ENCODE measurements at places on chromosomes 3 and 15.

GRCh38 chr15:68795298-68795848, 25.3 kb downstream of the ANP32A start:
- peak; percentile 55 for DNase-seq

DNA sequence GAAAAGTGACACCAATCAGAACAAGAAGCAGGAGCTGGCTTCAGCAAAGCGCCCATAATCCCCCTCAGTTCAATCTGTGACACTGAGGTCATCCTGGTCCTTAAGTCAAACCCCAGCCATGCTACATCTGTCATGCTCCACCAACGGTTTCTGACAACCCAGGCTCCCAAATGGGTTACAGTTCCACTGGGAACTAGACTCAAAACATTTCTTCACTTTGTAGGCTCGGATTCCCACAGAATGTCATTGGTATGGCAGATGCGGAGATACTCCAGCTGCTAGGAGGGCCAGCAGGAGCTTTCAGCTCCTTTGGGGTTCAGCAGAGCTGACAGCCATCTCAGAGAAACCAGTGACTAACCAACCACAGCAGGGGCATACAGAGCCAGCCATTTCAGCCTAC, 48.9 kb downstream of the SUMF1 start:
- DNase-seq, result no peak

- no peak for DNase-seq
These were observed 134.2 kb upstream of the LIPC start for GRCh38 chr15:58297639-58298038.

- no peak for DNase-seq
These were observed 26.0 kb upstream of the CA12 start for GRCh38 chr15:63407612-63408011.

- no peak for DNase-seq
These were observed 7.3 kb downstream of the ST3GAL6 start for GRCh38 chr3:98770261-98771039.

- DNase-seq, result no peak
These were observed 120.2 kb upstream of the IGSF10 start for GRCh38 chr3:151581035-151581434.

DNA sequence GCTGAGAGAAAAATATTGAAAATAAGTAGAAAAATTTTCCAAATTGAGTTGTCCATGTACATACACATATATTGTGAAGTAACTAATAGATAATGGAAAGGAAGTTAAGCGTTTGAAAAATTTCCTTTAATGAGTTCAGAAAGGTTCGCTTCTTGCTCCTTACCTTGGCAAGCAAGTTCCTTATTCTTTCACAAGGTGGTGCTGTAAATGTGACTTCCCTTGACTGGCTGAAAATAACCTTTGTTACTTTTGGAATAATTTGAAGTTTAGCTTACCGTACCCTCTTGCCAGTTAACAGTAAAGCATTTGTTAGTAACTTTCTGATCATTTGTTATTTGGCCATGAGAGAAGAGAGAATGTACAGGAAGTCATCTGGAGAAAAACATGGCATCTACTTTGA, 41.6 kb downstream of the PYDC2 start:
- DNase-seq, result no peak

DNA sequence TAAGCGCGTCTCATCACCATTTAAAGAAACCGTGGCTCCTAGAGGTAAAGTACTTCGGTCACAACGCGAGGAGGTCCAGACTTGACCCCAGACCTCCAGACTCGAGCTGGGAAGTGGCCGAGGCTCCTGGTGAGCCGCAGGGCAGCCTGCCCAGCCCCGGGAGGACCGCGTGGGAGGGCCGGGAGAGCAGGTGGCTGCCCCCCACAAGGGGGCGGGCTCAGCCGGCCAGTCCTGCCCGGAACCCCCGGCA, at the start of gene SLC27A2:
Gene SLC27A2, plus strand, starts transcription at position 228 of the 250 bp plus-strand sequence. CDS start 232 bp downstream, outside the sequence.
- DNase-seq, result no peak

- DNase-seq, result no peak
These were observed 102.9 kb upstream of the NR2E3 start for GRCh38 chr15:71707230-71708050.

DNA sequence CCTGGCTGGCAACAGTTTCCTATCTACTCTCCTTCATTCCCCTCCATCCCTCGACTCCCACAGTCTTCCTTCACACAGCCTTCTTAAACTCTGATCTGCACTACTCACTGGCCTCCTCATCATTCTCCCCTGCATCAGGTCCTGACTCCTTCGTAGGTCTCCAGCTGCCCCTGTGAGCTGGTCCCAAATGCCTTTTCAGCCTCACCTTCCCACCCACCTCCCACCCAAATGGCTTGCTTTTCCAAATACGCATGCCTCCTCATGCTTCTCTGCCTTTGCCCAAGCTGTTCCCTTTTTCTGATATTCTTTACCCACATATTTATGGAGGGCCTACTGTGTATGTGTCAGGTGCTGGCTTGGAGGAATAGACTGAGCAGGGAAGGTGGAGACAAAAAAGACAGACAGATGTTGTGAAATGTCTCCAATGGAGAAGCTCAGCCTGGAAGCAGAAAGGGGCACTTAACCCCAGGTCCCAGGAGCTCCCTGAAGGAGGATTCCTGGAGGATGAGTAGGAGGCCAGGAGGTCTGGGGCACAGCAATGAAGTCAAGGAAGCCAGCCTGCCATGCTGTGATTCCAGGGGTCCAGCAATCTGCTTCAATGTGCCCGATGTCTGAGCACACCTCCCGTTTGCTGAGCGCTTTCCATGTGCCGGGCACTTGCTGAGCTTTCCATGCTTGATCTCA, 252.2 kb downstream of the SHQ1 start:
- no peak for DNase-seq

GRCh38 chr3:28846971-28847478, 433.8 kb upstream of the RBMS3 start:
- DNase-seq, result no peak

DNA sequence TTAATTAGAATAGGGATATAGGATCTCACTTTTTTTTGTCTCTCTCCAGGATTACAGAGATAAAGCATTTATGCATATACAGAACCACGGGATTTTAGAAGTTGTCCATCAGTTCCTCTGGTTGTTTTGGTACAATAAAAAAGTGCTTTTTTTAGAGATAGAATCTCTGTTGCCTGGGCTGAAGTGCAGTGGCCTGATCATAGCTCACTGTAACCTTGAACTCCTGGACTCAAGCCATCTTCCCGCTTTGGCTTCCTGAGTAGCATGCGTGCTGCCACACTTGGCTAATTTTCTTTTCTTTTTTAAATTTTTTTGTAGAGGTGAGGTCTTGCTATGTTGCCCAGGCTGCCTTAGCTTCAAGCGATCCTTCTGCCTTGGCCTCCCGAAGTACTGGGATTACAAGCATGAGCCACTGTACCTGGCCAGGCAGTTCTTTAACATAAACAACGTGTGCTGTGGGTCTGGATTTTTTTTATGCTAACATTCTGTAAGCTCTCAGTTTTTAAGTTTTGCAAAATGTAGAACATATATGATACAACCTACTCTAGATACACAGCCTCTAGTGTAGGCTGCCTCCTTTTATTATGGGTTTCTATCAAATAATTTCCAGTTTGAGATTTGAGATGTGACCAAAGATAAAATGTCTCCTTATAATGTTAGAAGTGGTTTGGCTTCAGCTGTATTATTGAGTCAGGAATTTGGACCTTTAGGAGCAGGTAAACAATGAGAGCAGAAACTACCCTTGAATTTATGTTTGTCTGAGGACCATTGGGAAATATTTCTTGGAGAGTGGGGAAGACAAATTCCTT, 57.4 kb upstream of the ULK4 start:
- DNase-seq, result no peak

All from GM12891 (cell line).